Endothelial cell of umbilical vein (primary cell): ENCODE measurements at places on chromosomes 4 and X. TPM values are rescaled to one million over a fixed set of nuclear protein-coding genes. Genes with fewer than 3 reads are reported as not detected.

Gene CT83
- total RNA-seq, result not detected in 2 replicates

Gene BST1
- total RNA-seq, result 6.6 and 10.7 TPM in 2 replicates

Gene RS1
- total RNA-seq, result not detected in 2 replicates

Gene ERAS
- not detected in 2 replicates for total RNA-seq

Gene HS6ST2
- total RNA-seq, result 0.49 and 0.55 TPM in 2 replicates

Gene PPEF2
- not detected in 2 replicates for total RNA-seq

Gene DACH2
- total RNA-seq, result not detected in 2 replicates

Gene MMRN1
- 318 and 414 TPM in 2 replicates for total RNA-seq

Gene GAGE12J
- not detected in 2 replicates for total RNA-seq

Gene KLB
- total RNA-seq, result not detected in 2 replicates

Gene GRIA3
- not detected in 2 replicates for total RNA-seq

Gene FMR1
- total RNA-seq, result 33.3 and 36.4 TPM in 2 replicates

Gene MAGEA2
- total RNA-seq, result not detected in 2 replicates

Gene TCEAL2
- total RNA-seq, result not detected in 2 replicates

Gene MCF2
- 0.13 TPM in 1 of 2 replicates, not detected in the other for total RNA-seq

Gene CT55
- not detected in 2 replicates for total RNA-seq

Gene TRAPPC2
- total RNA-seq, result 13.0 and 14.1 TPM in 2 replicates

Gene VCX2
- total RNA-seq, result not detected in 2 replicates

Gene IL2
- total RNA-seq, result not detected in 2 replicates

Gene KLHL15
- total RNA-seq, result 3.6 TPM in 2 replicates

Gene SPARCL1
- total RNA-seq, result not detected in 2 replicates

Gene MAGEE1
- total RNA-seq, result 0.74 and 0.95 TPM in 2 replicates

Gene CSN1S1
- total RNA-seq, result not detected in 2 replicates

Gene MAOB
- not detected in 2 replicates for total RNA-seq

Gene STARD8
- total RNA-seq, result 8.4 and 14.8 TPM in 2 replicates

Gene TMPRSS11A
- total RNA-seq, result not detected in 2 replicates

Gene NKX6-1
- total RNA-seq, result not detected in 2 replicates

Gene ADH6
- not detected in 2 replicates for total RNA-seq

Gene CYTL1
- 4.0 and 29.8 TPM in 2 replicates for total RNA-seq

Gene SLC26A1
- total RNA-seq, result 0.32 TPM in 1 of 2 replicates, not detected in the other

Gene SGMS2
- total RNA-seq, result 33.0 and 35.9 TPM in 2 replicates

Gene MAGEB10
- not detected in 2 replicates for total RNA-seq
